ENCODE measurements at places on chromosomes 2 and 18. TPM values are rescaled to one million over a fixed set of nuclear protein-coding genes. Genes with fewer than 3 reads are reported as not detected.

Gene GATA6
- total RNA-seq: 0.07 TPM

Gene FSHR
- total RNA-seq: not detected

Gene TEKT4
- total RNA-seq: not detected

Gene PRKAG3
- not detected for total RNA-seq

Gene SPR
- total RNA-seq: 7.1 TPM

DNA sequence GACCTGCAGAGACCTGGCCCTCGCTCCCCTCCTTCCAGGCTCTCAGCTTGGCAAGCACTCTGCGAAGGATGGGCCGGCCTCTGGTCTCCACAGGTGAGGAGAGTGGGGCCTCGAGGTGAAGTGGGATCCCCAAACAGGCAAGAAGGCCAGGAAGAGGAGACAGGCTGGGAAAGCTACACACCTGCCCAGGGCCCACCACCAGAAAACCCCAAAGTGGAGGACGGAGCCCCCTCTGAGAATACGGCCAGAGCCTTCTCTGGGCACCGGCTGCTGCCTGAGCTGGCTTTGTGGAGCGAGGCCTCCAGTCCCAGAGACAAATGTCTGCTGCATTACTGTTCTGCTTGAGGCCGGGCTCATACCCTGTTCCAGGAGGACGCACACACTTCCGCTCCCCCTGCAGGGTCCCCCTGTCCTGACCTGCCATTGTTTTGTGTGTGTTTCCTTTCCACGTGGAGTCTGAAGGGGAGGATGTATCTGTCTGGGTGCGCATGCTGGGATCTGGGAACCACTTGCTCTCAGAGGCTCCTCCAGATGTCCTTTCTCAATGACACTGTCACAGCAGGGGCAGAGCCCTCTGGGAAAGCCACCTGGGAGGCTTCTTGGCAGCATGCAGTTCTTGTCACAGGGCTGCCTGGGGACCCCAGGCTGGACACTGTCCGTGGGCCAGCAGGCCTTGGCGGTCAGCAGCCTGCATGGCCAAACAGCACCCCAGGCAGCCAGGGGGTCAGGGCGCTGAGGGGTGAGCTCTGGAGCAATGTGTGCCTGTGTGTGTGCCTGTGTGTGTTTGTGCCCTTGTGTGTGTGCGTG, 20.8 kb downstream of the KCNF1 start:
- no peak for DNase-seq
- H3K27me3 ChIP-seq: peaks cover 13% of the 10 kb centered on the region
- H3K4me3 ChIP-seq: no peak overlapping the region
- H3K36me3 ChIP-seq: no peaks in the 10 kb centered on the region

DNA sequence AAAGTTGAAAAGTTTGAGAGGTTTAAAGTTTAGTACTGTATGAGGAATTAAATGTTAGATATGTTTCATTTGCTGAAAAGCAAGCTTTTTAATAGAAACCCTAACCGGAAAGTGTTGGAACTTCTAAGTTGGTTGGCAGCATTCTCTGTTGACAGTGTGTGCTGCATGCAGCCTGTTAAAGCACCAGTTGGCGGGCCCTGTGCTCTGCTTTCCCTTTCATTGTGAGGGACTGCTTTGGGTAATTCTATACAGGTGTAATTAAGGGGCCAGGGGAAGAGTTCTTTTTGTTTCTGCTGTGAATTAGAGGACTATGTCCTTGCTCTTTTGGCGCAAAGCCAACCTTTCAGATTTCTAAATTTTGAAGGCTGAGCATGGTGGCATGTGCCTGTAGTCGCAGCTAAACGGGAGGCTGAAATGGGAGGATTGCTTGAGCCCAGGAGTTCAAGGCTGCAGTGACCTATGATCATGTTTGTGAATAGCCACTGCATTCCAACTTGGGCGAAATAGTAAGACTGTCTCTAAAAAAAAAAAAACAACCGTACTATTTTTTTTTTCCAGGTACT, 20.1 kb downstream of the PLEKHB2 start:
- no peak for DNase-seq
- H3K36me3 ChIP-seq: peaks cover 53% of the 10 kb centered on the region
- no peak overlapping the region for H3K27ac ChIP-seq

DNA sequence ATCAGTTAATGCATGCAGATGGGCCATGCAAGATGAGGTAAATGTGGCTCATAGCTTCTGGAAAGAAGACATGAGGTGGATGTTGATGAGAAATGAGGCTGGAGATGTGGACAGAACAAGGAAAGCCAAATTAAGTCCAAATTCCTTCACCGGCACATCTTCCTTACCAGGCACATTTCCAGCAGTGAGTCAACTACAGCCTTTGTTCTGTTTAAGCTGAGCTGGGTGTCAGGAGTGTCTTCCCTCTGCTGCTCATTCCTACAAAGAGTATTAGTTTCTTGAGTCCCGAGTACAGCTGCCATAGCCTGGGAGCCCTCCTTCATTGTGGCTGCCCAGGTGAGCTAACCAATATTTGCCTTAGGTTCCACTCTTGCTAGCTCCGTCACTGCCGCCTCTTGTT, 945.0 kb downstream of the SLC4A3 start:
- no peaks in the 10 kb centered on the region for H3K27me3 ChIP-seq
- no peak overlapping the region for H3K4me3 ChIP-seq
- H3K36me3 ChIP-seq: no peaks in the 10 kb centered on the region
- no peaks in the 10 kb centered on the region for H3K4me1 ChIP-seq
- H3K27ac ChIP-seq: no peak overlapping the region

- DNase-seq: no peak
- peaks cover 5% of the 10 kb centered on the region for H3K4me1 ChIP-seq
- no peaks in the 10 kb centered on the region for H3K36me3 ChIP-seq
- H3K27ac ChIP-seq: no peak overlapping the region
Observed at GRCh38 chr2:64686283-64686956, 32.7 kb upstream of the SERTAD2 start.

GRCh38 chr2:127860130-127860529, 2.2 kb upstream of the POLR2D start:
- no peak overlapping the region for H3K4me3 ChIP-seq
- no peak overlapping the region for H3K27ac ChIP-seq
- no peaks in the 10 kb centered on the region for H3K27me3 ChIP-seq
- DNase-seq: no peak

DNA sequence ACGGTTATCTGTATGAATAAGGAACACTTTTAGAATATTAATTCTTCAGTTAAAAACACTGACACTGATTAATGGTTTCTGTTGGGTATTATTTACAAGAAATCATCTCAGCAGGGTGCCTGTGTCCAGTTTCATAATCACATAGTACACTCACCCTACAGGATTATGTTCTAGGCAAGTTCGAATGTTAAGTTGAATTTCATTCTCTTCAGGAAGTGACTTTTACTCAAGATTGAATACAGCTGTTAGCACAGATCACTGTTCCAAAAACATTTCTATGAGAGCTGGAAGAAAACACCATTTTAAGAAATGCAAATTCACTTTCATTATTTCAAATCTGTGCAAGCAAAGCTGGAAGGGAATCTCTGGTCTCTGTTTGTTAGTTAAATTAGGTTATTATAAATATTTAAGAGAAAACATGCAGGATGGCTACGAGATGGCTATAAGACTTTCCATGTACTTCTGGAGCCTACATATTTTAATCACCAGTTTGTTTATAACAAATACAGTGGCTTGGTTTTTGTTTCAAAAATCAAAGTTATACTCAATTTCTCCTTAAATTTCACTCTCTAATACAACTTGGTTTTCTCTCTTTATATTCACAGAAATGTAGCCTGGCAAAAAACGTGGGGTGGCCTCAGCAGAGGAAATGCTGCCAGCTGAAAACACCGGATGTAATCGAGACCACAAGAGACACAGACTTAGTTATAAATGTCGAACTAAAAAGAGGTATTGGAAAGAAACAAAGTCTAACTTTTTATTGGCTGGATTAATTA, 65.8 kb downstream of the RBMS1 start:
- peaks cover 57% of the 10 kb centered on the region for H3K4me1 ChIP-seq
- DNase-seq: peak; percentile 63
- peak overlapping the region; percentile 72 for H3K4me3 ChIP-seq

- peaks cover 74% of the 10 kb centered on the region for H3K4me1 ChIP-seq
- no peak for DNase-seq
- no peak overlapping the region for H3K4me3 ChIP-seq
- H3K36me3 ChIP-seq: peaks cover 22% of the 10 kb centered on the region
- H3K27ac ChIP-seq: peak overlapping the region; percentile 13
- no peaks in the 10 kb centered on the region for H3K27me3 ChIP-seq
Observed at GRCh38 chr2:237732070-237732469, 66.5 kb upstream of the RBM44 start.

GRCh38 chr18:49618742-49619681, 57.2 kb downstream of the LIPG start:
- no peaks in the 10 kb centered on the region for H3K36me3 ChIP-seq
- no peaks in the 10 kb centered on the region for H3K4me1 ChIP-seq
- no peak overlapping the region for H3K4me3 ChIP-seq
- no peak for DNase-seq
- no peak overlapping the region for H3K27ac ChIP-seq

- peaks cover 4% of the 10 kb centered on the region for H3K4me1 ChIP-seq
- H3K27ac ChIP-seq: no peak overlapping the region
- H3K36me3 ChIP-seq: peaks cover 18% of the 10 kb centered on the region
- no peak overlapping the region for H3K4me3 ChIP-seq
Observed at GRCh38 chr2:241900251-241901017, 30.9 kb downstream of the RTP5 start.

- no peaks in the 10 kb centered on the region for H3K36me3 ChIP-seq
- H3K27me3 ChIP-seq: peaks cover 1% of the 10 kb centered on the region
- H3K4me1 ChIP-seq: no peaks in the 10 kb centered on the region
- H3K27ac ChIP-seq: no peak overlapping the region
- H3K4me3 ChIP-seq: no peak overlapping the region
Observed at GRCh38 chr2:191515551-191515950, 162.4 kb upstream of the NABP1 start.
